ENCODE measurements at places on chromosomes 6 and 20. TPM values are rescaled to one million over a fixed set of nuclear protein-coding genes. Genes with fewer than 3 reads are reported as not detected.

DNA sequence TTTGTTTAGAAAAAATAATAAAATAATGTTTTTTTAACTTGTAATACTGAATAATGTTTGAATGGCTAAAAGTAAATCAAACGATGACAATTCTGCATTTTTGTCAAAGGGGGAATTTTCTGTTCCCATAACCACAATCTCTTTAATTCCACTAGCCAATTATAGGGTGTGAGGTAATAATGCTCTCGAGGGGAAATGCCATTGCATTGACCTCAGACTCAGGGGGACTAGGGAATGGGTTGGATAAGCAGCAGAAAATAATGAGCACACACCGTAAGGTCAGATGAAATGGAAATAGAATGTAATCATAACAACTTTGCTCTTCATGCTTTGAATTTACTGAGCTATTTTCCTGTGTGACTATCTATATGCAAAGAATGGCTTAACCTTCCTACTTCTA is 584.7 kb downstream of the RFPL4B start:
- no peak for DNase-seq

- no peak for DNase-seq
Measured at GRCh38 chr6:140441256-140441655, 1066.8 kb upstream of the CITED2 start.

DNA sequence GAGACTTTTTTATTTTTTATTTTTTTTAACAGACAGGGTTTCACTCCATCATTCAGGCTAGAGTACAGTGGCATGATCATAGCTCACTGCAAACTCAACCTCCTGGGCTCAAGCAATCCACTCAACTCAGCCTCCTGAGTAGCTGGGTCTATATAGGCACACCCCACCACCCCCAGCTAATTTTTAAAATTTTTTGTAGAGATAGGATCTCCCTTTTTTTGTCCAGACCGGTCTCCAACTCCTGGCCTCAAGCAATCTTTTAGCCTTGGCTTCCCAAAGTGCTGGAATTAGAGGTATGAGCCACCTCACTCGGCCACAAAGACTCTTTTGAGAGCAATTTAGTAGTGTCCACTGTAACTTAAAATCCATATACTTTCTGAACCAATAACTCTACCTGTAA is 103.3 kb upstream of the DST start:
- no peak for DNase-seq

Gene PDE10A
- not detected for total RNA-seq

DNA sequence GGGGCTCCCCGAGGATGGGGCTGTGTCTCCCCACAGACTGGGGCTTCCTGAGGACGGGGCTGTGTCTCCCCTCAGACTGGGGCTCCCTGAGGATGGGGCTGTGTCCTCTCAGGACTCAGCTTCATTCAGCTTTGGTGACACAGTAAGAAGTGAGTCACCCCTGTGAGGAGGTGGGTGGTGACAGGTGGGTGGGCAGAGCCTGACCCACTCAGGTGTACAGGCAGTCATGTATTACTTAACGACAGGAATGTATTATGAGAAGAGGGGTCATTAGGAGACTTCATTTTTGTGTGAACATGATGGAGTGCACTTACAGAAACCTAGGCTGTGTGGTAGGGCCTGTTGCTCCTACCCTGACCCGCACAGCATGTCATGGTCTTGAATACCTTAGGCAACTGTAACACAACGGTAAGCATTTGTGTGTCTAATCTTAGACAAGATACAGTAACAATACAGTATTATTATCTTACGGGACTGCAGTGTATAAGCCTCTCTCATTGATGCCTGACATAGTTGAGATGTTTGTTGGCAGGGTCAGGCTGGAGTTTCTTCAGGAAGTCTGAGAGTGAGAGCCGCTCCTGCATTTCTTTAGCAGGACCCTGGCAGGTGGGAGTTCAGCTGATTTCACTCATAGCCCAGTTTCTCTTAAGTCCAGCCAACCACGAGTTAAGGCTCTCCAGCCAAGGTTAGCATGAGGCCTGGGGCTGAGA is 10.9 kb upstream of the PGC start:
- DNase-seq, result no peak

All from OCI-LY7 (cell line).